ENCODE measurements at places on chromosomes 11 and 22.
A peak's percentile ranks its signal among the peaks of the same experiment; 100 is the strongest.

DNA sequence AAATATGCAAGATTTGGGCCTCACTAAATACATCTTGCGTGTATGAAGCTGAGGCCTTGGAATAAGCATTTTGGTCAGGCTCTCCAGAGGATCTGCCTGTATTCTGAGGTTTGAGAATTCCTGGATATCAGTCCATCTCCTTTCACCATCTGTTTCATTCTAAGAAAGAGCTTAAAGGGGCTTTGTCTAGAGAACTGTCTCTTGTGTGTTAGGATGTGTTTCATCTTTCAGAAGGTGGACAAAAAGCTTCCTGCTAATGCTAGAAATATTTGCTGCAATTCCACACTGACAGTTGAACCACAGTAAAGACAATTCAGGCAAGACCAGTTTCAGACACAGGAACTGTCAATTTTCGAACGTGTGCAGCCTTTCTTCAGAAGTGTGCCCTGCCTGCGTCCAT, 185.4 kb downstream of the DBX1 start:
- no peak for DNase-seq

DNA sequence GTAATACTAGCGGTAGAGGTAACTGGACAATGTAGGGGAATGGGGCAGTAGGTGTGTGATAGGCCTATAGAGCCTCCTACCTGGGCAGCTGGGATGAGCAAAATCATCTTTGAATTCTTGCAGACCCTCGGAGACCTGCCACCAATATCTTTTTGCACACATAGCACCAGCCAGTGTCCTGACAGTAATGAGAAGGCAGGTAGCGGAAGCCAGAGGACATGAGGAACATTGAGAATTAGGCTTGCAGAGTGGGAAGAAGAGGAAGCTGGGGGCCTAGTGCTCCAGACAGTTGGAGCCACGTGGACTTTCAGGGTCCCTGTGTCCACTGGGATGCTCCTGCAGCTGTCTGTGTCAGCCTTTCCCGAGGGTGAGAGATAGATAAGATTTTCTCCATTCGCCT, 17.2 kb upstream of the SYT13 start:
- DNase-seq = no peak

DNA sequence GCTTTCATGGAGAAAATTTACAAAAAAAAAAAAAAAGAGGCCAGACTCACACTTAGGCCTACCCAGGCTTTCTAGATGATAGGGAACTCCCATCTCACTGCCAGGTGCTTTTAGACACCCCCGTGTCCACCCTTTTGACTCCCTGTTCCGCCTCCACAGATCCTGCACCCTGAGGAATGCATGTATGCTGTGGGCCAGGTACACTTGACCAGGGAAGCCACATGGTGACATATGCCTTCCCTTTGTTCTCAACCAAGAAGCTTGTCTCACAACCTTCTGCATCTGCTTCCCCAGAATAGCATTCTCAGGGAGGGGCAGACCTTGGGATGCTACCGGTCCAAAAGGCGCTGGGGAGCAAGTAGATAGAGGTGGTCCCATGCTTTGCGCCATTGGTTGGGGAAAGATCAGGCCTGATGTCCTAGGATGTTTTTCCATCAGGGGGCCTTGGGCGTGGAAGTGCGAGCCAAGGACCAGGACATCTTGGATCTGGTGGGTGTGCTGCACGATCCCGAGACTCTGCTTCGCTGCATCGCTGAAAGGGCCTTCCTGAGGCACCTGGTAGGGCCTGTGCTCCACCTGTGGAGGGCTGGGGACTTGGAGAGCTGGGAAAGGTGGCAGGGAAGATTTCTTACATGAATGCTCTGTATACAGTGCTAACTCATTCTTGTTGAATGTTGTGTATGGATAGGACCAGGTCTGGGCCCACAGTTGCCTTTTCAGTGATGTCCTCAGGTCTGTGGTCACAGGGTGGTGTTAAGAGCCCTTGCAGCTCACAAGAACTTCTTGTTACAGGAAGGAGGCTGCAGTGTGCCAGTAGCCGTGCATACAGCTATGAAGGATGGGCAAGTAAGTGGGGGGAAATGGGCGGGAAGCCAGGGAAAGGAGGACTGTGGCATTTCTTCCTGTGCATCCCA, 7.5 kb downstream of the HMBS start:
- peak; percentile 11 for DNase-seq

DNA sequence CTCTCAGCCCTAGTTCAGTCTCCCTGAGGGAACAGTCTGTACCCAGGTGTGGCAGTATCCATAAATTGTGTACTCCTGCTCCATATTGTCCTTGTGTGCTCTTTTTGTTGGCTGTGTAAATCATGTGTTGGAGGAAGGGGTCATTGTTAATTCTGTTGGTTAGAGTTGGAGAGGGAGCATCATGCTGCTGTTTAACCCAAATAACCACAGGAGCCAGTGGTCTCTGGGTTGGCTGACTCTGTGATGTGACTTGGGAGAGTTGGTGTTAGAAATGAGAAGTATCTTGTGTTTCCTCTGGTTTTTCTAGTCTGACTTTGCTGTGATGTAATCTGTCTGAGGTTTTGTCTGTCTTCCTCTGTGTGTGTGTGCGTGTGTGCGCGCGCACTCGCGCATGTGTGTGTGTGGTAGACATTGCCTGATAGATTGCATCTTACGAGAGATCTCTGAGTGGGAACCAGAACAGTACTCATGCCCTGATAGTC, 30.5 kb downstream of the CTNND1 start:
- peak; percentile 100 for DNase-seq

- no peak for DNase-seq
Observed at GRCh38 chr11:124831897-124832296, 31.7 kb upstream of the MSANTD2 start.

GRCh38 chr11:56251954-56252353, at the start of gene OR5T3:
Gene OR5T3, plus strand, starts transcription at chr11:56252254. Its CDS starts 0 bp downstream, at chr11:56252254.
- DNase-seq = no peak

DNA sequence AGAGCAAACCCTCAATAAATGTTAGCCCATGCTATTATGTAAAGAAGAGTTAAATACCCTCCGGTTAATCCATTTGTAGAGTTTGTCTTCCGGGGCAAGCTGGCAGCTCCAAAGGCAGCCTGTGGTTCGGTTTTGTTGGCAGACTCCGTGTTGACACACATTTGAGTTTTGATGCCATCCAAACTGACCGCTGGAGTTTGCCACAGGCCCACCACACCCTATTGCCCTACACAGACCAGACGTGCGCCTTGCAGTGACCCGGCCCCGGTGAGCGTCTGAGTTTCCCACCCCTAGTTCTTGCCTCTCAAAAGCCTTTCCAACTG, 25.1 kb downstream of the ELFN2 start:
- no peak for DNase-seq

GRCh38 chr11:86740628-86741483, 59.5 kb upstream of the PRSS23 start:
- peak; percentile 84 for DNase-seq

- peak; percentile 9 for DNase-seq
Observed at GRCh38 chr22:38042488-38042790, 14.8 kb upstream of the PICK1 start.

Measured in MV-4-11 (cell line).